ENCODE measurements at places on chromosomes 13 and 19. TPM values are rescaled to one million over a fixed set of nuclear protein-coding genes. Genes with fewer than 3 reads are reported as not detected.

ZSCAN4 gene
- not detected for total RNA-seq

GRIK5 gene
- 1.1 TPM for total RNA-seq

CCDC97 gene
- 24.1 TPM for total RNA-seq

SIGLECL1 gene
- not detected for total RNA-seq

F2RL3 gene
- total RNA-seq: not detected

CLDND2 gene
- 4.5 TPM for total RNA-seq

ZNF813 gene
- 6.3 TPM for total RNA-seq

ZIM2 gene
- total RNA-seq: not detected

ZGLP1 gene
- total RNA-seq: 7.5 TPM

KANK3 gene
- 0.37 TPM for total RNA-seq

KLK3 gene
- total RNA-seq: not detected

ZNF560 gene
- total RNA-seq: 2.4 TPM

TPM4 gene
- 279 TPM for total RNA-seq

ADGRE1 gene
- not detected for total RNA-seq

LGI4 gene
- 1.3 TPM for total RNA-seq

GPC6 gene
- total RNA-seq: not detected

NLRP4 gene
- 1.7 TPM for total RNA-seq

SPACA4 gene
- total RNA-seq: not detected

ZNF491 gene
- not detected for total RNA-seq

AZU1 gene
- not detected for total RNA-seq

SOHLH2 gene
- total RNA-seq: 2.3 TPM

PGLYRP2 gene
- total RNA-seq: not detected

PTBP1 gene
- 461 TPM for total RNA-seq

TRIP10 gene
- total RNA-seq: 104 TPM

ZNF492 gene
- total RNA-seq: not detected

LPAR2 gene
- 27.4 TPM for total RNA-seq

CLEC17A gene
- not detected for total RNA-seq

ASF1B gene
- 71.2 TPM for total RNA-seq

LGALS7B gene
- total RNA-seq: not detected

ZNF57 gene
- 2.6 TPM for total RNA-seq

SELENOV gene
- total RNA-seq: 0.35 TPM

PCDH8 gene
- total RNA-seq: not detected

GARIN5A gene
- total RNA-seq: 3.7 TPM

FFAR3 gene
- total RNA-seq: not detected

C1QTNF9 gene
- not detected for total RNA-seq
